Effector CD8-positive, alpha-beta T cell (primary cell): ENCODE measurements at places on chromosomes 11 and 22.

- no peak for DNase-seq
Measured at GRCh38 chr22:33438273-33438672, 380.1 kb upstream of the SYN3 start.

DNA sequence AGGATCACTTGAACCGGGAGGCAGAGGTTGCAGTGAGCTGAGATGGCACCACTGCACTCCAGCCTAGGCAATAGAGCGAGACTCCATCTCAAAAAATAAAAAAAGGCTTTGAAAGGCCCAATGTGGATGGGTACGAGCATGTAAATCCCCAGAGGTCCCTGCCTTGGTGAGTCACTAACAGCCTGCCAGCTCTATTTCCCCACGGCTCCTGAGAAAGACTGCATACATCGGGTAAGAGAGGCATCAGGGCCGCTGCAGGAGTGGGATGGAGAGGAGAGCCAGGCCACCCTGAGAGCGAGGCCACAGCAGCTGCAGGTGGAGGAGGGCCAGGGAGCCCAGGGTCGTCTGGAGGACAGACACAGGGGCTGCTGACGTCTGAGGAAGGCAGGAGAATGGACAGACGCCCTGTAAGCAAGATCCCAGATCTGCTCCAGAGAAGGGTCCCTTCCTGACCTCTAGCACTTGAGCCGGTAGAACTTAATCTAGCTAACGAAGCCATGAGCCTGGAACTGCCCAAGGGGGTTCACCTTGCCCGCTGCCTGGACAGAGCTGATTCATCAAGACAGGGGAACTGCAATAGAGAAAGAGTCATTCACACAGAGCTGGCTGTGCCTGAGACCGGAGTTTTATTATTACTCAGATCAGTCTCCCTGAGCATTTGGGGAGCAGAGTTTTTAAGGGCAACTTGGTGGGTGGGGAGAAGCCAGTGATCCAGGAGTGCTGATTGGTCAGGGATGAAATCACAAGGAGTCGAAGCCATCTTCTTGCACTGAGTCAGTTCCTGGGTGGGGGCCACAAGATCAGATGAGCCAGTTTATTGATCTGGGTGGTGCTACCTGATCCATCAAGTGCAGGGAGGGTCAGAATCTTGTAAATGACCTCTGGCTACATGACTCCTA, 5.1 kb upstream of the KRTAP5-9 start:
- no peak for DNase-seq

GRCh38 chr11:32433914-32434355, 1.4 kb downstream of the WT1 start:
- DNase-seq = no peak

- no peak for DNase-seq
Measured at GRCh38 chr11:115425250-115425649, 79.0 kb downstream of the CADM1 start.

DNA sequence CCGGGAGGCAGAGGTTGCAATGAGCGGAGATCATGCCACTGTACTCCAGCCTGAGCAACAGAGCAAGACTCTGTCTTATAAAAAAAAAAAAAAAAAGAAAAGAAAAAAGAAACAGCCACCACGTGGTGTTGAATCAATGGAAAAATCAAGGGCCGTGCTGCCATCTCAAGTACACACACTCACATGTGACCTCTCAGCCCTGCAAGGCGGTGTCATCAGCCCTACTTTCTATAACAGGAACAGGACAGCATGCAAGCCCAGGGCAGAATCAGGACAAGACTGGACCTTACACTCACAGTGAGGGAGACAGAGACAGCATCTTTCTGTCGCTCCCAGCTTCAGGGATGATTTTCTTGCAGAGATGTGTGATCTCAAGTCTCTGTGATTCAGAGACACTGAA, 179.6 kb downstream of the MPPED1 start:
- DNase-seq = no peak

- no peak for DNase-seq
Measured at GRCh38 chr22:33076343-33076742, 18.2 kb upstream of the SYN3 start.

DNA sequence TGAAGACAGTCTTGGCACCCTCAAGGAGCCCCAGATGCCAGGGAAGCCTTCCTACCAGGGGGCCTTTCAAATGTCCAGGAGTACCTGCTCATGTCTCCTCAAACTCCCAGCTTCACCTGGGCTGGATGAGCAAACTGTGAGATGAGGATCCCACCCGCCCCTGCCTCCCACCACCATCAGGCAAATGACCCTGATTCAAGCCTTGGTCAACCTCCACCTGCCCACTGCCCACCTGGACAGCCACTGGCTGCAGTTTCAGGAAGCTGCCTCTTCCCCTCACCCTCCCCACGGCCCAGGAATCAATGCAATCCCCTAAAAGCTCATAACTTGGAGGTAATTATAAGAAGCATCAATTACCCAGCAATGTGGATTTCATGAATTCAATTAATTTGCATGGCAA, 122.7 kb downstream of the BUD13 start:
- DNase-seq = no peak

DNA sequence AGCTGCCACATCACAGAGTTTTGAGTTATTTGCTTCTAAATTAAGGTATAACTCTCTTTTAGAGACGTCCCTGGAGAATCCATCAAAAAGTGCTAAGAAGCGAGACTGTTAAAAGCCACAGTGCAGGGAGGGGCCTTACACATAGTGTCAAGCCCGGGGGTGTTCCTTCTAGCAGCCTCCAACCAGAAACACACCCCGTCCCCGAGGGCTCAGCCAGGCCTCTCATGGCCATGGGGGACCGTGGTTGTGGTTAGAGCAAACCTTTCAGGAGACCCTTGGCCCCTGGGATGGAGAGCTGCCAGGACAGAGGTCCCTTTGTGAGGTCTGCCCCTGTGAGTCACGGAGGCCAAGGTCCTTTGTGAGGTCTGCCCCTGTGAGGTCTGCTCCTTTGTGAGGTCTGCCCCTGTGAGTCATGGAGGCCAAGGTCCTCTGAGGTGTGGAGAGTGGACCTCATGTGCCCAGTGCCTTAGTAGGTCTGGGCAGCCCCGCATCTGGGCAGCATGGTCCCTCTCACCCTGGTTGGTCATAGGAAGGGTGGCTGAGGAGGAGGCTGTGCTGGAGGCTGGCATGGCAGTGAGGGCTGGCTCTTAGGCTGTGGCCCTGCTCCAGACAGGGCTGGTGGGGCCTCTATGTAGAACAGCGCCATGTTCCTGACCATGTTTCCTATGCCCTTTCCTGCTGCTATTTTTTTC, 5.4 kb downstream of the GNAZ start:
- no peak for DNase-seq

DNA sequence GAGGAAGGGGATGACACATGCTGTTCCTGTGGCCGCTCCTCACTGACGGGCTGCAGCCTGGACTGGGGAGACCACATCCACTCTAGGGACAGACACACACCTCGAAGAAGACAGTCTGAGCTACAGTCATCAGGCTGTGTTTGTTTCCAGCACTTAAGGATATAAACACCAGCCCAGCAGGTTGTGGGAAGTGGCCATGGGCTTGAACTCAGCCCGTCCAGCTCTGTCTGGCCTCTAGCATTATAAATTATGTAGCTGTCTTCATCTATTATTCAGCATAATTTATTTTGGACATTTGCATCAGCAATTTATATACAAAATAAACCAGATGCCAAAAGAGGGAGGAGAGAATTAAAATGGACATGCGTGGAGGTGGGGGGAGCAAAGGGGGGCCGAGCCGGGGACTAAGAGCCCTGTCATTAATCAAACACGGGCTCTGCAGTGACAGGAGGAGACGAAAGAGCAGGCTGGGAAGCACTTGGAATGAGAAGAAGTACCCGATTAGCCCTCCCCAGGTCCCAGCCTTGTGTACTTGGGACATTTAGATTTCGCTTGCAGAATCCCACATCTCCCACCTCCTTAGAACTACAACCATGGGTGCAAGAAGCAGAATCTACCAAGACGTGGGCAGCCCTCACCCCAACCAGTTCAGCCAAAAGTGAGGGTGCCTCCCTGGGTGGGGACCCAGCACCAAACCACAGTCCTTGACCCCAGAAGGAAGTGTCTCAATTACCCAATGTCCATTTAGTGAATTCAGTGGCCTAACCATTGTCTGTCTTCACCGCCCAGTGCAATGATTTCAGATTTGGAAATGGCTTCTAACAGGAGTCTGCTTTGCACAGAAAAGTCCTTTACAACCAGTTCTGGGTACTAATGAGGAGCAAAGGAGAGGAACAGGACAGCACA, 309.6 kb downstream of the OPCML start:
- no peak for DNase-seq

GRCh38 chr11:110148775-110149744, 55.9 kb downstream of the ZC3H12C start:
- no peak for DNase-seq

- DNase-seq = no peak
Measured at GRCh38 chr11:67289651-67290479, 762 bp downstream of the ANKRD13D start.

DNA sequence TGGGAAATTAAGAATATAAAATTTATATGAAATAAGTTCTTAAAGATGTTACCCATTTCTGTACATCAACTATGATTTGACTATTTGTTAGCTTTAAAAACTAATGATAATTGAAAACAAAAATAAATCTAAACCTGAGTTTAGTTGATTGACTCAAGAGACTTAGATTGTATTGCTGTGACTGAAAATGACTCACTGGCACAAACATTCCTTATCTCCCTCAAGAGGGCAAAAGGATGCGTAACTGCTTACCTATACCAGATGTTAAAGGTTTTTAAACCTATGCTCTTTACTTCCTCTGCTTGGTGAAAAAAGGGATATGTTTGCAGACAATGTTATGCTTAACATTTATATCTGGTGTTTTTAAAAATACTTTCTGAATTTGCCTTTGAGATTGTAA, 30.3 kb downstream of the ATM start:
- DNase-seq = no peak

DNA sequence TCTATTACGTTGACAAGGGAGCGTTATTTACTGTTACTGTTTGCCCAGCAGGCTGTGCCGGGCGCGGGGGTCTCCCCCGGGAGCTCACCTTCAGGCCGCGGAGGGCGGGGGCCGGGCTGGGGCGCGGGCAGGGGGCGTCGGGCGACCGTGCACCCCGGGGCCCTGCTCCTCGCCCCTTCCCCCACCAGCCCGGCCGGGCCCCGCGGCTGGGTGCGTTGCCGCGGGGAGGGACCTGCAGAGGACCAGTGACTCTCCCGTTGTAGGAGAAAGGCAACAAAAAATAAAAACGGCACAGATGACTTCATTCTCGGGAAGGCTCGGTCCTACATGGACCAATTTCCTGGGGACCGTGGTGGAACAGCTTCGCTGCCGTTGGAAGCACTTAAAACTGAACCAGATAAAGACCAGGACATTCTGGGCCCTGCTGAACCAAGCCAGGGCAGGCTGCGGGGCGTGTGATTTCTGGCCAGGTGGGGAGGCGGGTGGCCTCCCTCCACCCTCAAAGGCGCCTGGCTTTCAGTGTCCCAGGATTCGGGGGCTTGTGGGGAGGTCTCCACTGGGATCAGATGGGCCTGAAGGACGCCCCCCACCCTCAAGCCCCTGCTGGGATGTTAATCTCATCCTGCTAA, 57.4 kb downstream of the IGLL1 start:
- no peak for DNase-seq

- DNase-seq = peak; percentile 65
Measured at GRCh38 chr11:118488480-118489109, 38.7 kb upstream of the TTC36 start.

- DNase-seq = no peak
Measured at GRCh38 chr11:10653261-10653660, 40.3 kb downstream of the IRAG1 start.

DNA sequence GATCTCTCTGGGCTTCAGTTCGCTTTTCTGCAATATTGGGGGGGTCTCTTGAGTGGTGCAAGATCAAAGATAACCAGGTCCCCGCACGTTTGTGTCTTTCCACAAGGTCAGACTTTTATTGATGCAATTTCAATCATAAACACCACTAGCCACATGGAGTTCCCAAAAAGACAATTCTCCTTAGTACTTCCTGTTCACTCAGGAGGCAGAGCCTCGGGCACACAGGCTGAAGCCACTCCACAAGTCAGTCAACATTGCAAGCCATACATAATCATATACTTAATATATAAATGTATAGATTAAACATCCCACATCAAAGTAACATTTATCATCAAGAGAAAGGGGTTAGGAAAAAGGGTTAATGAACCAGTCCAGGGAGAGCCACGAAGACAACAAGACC, 12.0 kb downstream of the ST14 start:
- no peak for DNase-seq

DNA sequence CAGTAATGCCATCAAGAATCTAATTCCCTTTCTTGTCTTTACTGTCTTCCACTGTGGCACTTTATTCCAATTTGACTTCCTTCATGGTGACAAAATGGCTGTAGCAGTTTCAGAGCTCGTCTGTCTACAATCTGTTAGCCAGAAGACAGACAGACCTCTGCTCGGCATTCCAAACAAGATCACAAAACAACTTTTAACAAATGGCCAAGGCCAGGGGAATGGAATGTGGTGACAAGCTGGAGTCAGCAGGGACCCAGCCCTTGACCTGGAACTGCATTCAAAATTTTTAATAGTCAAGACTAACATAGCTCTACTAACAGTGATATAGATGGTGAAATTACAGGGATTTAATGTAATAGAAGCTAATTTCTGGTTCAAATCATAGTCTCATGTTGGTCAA, 637.2 kb downstream of the ETS1 start:
- no peak for DNase-seq

- DNase-seq = no peak
Measured at GRCh38 chr11:87819151-87819550, 356.1 kb downstream of the RAB38 start.

DNA sequence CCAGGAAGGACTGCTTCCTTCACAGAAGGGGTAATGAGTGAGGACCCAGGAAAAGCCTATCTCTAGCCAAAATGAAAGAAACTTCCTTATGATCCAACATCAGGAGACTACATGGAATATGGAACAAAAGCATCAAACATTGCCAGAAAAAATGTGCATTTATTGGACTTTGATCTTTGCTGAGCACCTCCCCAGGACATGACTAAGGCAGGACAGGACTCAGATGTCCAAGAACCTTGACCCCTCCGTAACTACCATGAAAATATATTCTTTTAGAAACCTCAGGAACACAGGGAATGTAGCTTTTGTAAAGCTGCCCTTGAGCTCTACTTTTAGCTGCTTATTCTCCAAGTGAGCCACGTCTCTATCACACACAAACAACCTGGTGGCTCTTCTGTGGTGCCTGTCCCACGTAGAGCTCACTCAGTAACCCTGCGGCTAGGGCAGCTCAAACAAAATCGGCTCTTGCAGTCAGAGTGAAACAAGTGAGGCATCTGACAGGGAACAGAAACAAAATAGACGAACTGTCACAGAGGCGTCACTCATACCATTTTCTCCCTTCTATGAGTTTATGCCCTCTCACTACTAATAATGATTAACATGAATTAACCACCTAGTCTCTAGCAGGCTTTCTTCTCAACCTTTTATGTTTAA, 471.5 kb upstream of the API5 start:
- no peak for DNase-seq
